ENCODE measurements at places on chromosomes 11 and 22.

GRCh38 chr11:124069429-124070401 is 28.6 kb upstream of the OR10G7 start:
- DNase-seq, result no peak

- no peak for DNase-seq
Observed at GRCh38 chr22:46355996-46356471, 20.5 kb downstream of the TRMU start.

- no peak for DNase-seq
Observed at GRCh38 chr11:65611758-65612603, 2.0 kb downstream of the MAP3K11 start.

DNA sequence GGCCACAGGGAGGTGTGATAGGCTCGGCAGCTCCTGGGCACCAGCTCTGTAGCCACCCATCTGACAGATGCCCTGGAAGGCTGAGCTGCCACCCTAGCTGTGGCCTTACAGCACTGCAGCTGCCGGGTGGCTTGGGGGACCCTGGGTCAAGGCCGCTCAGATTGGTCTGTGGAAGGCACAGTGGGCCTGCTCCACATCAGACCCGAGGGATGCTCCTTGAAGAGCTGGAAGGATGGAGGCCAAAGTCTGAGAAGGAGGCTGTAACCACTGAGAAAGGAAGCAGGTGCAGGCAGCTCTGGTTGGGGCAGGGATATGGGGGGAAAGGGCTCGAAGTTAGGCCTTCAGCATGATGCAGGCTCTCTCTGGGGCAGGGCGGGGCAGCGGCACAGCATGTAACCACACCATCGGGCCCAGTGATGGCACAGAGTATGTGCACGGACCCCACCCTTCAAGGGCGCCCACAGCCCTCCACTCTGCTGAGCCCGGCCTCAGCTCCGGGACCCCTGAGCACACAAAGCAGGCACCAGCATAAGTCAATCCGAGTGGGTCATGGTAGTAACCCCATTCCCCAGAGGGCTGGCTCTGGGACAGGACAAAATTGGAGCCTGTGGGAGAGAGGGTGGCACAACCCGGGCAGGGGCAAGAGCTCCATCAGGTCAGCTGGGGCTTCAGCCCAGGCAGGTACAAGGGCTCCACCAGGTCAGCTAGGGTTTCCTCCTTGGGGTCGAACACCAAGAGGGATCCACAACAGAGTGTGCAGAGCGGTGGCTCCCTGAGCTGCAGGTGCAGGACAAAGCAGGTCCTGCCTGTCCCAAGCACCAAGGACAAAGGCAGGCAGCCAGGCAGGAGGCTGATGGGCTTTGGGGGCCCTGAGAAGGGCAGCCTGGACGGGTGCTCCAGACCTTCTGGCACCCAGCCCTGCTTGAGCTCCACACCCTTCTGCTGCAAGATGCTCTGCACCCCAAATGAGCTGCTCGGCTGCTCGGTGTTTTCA is 1511.1 kb downstream of the BRD1 start:
- peak; percentile 38 for DNase-seq

DNA sequence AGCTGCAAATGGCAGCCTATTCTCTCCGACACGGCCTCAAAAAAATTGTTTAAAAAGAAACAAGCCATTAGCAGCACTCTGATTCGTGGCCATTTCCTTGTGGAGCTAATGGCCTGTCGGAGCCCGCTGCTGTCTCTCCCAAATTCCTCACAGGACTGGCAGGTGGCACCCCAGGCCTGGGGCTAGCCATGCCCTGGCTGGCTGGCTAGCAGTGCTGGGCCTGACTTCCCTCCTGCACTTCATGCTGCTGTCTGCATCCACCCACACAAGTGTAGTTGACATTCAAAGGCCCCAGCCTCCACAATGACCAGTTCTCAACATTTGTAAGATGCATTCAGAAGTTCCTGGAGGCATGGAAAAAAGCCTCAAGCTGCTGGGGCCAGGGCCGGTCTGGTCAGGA is 61.5 kb downstream of the SMCO4 start:
- DNase-seq, result no peak

- DNase-seq, result no peak
Observed at GRCh38 chr11:66880496-66881450, 23.9 kb downstream of the LRFN4 start.

GRCh38 chr11:2652333-2653197 is 47.2 kb downstream of the KCNQ1OT1 start:
- no peak for DNase-seq

- no peak for DNase-seq
Observed at GRCh38 chr22:17665854-17666253, 27.3 kb downstream of the BCL2L13 start.

All from tibial artery (tissue), 4 donors.